ENCODE measurements at places on chromosomes 5 and 9.

GRCh38 chr9:35816708-35817107 is 1.9 kb upstream of the HINT2 start:
- no peak for DNase-seq

DNA sequence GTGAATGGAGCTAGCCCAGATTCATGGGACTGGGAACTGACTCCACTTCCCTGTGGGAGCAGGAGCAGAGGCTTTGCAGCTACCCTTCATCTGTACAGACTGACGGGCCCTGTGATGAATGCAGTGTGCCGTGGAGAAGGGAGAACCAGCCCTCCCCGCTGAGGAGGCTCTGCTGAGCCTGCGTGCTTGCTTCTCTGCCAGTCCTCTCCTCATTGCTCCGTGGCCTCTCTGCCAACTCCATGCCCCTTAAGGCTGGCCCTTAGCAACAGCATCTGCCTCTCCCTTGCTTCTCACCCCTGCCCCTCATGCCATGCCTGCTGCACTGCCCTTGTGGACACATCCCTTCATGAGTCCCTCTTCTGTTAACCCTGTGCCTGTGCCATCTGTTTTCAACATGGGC is 53.6 kb downstream of the GADD45G start:
- no peak for DNase-seq

- DNase-seq: no peak
These were observed 52.4 kb downstream of the MELK start for GRCh38 chr9:36625006-36625615.

DNA sequence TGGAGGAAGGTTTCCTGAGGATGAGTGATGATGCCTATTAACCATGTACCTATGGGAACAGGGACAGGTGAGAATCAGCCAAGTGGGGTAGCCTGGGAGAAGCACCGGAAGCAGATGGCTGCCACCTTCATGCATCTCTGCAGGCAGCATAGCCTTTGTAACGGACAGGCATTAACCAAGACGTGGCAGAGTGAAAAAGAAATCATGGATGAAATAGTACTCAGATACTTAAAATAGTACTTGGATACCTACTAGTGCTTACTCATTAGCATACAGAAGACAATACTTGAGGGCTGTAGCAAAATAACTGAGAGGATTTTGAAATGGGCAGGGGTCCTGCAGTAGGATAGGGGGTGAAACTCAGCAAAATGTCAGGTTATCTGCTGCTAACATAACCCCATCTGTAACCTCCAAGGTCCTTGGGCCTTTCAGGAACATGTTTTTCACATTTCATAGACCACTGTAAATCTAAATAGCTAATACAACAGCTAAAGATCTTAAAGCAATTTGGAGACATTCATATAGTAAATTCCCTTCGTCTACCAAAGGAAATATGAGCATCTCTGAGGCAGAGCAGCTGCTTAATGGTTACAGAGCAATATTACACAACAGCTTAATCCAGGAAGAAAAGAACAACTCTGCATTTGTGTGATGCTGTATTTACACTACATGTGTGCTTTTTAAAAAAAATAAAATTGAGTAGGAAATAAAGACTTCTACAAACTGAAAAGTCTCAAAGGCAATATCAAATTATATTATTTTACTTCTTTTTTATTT is 154.3 kb downstream of the NFIB start:
- DNase-seq: no peak

DNA sequence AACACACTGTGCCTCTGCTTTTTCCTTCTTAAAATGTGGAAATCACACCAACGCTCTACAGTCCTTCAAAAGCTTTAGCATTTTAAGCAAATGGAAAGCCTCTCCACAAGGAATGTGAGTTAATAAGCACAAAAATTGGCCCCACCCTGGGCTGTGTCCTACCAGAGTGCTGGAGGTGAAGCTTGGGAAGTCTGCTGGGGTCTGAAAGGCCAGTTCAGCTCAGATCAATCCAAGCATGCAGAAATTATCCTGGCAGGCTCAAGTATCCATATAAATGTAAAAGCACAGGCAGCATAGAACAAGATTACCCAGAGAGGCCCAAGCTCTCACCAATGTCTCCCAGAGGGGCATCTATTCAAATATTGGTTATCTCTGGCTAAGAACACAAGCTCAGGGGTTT is 98.5 kb downstream of the ESM1 start:
- no peak for DNase-seq

GRCh38 chr9:33024126-33024965 is 727 bp upstream of the DNAJA1 start:
- no peak for DNase-seq

DNA sequence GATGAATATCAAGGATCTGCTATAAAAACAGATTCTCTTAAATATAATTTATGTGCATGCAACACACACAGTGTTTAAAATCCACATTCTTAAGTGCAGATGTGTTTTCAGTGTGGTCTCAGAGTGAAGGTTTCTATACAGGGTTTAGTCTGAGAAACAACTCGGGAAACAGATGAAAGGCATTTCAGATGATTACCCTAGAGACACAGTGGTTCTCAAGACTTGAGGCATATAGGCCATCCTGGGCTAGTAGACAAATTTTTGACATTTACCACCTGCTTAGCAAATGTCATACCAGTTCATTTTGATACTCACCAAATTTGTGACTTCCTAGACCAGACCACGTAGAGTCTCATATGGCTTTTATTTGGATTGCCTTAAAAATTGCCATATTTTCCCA is 216.5 kb downstream of the ARL15 start:
- no peak for DNase-seq

DNA sequence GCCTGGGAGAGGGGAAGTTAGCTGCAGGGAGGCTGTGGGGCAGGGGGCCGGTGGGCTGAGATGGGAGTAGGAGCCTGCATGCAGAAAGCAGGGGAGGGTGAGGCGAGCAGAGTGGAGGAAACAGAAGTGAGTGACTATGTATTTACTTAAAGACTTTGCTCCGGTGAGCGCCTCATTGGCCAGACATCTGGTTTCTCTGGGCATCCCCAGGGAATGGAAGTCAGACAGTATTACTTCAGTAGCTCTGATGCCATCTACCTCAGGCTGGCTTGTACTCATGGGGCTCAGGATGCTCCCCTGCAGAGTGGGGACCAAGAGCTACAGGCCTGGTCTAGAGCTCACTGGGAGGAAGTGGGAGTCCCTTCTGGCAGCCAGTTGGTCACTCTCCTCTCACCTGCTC is 78.2 kb upstream of the ARAP3 start:
- no peak for DNase-seq

GRCh38 chr5:86824637-86825036 is 206.9 kb downstream of the COX7C start:
- DNase-seq: no peak
